NAMALWA (cell line): ENCODE measurements at places on chromosomes 6 and 20.
A peak's percentile ranks its signal among the peaks of the same experiment; 100 is the strongest.

GRCh38 chr6:109702791-109703190, 11.7 kb downstream of the FIG4 start:
- no peak for DNase-seq

- DNase-seq = no peak
These were observed 496.0 kb upstream of the MARCKS start for GRCh38 chr6:113361014-113361645.

DNA sequence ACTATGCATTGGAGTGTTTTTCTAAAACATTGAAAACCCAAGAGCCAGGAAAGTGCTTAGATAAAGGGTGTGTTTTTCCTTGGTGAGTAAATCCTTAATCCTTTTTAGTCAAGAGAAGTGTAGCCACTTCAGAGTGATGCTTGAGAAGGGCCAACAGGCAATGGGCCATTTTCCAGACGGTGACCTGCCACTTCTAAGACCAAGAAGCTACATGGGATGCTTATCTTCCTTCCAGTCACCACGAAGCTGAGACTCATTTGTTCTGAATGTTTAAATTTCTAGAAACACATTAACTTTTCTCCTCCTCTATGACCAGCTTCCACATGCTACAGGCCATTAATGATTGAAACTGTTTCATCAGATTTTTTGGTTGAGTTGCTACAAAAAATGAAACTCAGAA, 34.4 kb upstream of the NHSL1 start:
- DNase-seq = no peak

DNA sequence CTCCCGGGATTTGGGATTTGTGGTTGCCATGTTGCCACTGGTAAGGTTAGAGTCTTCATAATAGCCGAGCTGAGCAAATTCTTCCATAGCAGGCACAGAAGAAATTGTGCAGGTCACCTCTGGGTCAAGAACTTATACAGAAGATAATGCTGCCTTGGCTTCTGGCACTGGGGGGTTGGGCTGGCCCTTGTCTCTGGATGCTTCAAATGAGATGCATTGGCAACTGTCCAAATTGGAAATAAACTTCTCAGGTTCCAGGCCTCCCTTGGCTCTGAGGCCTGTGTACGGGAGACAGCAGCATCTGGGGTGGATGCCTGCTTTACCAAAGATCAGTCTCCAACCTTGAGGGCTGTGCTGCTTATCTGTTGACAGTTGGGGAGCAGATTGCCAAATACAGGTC, 26.2 kb downstream of the MYO6 start:
- DNase-seq = no peak

GRCh38 chr20:57586370-57586793, 25.5 kb downstream of the PCK1 start:
- DNase-seq = no peak

- DNase-seq = no peak
These were observed 106.7 kb upstream of the PLEKHG1 start for GRCh38 chr6:150492941-150493340.

DNA sequence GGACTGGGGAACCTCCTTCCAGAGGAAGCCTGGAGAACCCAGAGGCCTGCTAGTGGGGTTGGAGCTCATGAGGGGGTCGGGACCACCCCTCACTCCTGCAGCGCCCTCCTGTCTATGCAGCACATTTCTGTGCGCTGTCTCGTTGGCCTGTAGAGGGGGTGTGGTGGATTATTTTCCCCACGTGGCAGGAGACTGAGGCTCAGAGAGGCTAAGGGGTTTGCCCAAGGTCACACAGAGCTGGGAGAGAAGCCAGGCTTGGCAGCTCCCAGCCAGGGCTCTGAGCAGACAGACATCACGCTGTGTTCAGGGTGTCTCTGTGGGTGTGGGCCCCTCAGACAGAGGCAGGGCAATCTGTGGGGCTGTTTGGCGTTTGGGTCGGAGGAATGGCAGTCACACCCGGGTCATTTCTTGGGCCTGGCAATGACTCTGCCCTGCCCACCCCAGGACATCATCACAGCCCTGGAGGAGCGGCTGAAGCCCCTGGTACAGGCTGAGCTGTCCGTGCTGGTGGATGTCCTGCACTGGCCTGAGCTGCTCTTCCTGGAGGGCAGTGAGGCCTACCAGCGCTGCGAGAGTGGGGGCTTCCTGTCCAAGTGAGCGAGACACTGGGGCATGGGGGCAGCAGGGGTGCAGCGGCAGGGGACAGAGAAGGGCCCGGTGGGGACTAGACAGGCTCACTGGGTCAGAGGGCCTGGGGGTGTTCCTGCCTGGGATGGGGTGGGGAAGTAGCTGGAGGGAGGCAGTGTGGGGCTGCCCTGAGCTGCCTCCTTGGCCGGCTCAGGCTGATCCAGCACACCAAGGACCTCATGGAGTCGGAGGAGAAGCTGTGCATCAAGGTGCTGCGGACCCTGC, 27.7 kb downstream of the UQCC2 start:
- no peak for DNase-seq

GRCh38 chr20:10259166-10259565, 40.5 kb downstream of the SNAP25 start:
- DNase-seq = no peak

DNA sequence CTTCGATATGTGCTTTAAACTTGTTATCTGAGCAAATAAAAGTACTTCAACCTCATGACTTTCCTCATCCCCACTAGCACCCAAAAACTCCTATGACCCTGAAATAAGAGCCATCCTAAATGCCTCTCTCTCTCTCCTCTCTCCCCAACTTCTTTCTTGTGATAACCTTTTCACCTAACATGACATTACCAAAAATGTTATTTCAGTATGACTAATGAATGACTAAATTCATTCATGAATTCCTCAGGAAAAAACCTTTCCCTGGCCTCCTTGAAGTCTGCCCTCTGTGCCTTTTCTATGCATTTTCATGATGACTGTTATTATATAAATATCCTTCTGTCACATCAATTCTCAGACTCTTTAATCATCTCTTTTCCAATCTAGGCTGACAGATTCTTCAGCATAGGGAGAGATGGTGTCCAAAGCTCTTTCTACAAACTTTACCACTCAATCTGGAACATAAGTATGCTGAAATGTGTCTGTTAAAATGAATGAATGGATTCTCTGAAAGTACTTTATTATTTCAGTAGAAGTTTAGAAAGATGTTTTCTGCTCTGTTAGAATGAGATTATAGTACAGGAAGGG, 114.3 kb upstream of the GGTLC1 start:
- no peak for DNase-seq

GRCh38 chr20:48717095-48717672, 110.6 kb downstream of the PREX1 start:
- peak; percentile 51 for DNase-seq

GRCh38 chr20:51385646-51386530, 156.6 kb downstream of the NFATC2 start:
- peak; percentile 50 for DNase-seq

DNA sequence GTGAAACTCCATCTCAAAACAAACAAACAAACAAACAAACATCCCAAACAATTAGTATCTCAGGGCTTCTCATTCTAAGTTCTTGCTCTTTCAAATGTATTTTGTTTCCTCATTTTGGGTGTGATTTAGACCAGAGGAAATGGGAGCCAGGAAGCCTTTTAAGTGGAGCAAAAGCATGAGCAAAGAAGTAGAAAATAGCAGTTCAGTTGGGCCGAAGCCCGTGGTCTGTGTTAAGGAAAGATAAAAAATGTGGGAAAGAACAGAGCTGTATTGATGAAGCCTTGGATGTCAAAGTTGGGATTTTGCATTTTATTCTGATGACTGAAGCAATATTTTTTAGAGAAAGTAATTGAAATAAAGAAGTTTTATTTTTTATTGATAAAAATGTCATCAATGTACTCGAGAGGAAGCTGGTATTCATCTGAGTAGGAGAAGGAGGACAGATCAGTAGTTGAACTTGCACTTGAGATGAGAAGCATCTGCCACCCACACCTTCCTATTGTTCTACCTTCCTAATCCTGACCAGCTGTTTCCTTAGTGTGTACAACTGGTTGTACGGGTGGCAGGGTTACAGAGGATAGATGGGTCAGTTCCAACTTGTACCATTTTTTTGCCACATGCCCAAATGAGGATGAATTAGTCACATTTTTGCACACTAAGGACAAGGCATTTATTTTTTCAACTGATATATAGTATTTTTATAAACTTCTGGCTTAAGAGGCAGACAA, 56.1 kb downstream of the KIAA0408 start:
- DNase-seq = no peak

GRCh38 chr6:4668271-4669179, 107.7 kb upstream of the CDYL start:
- DNase-seq = no peak

DNA sequence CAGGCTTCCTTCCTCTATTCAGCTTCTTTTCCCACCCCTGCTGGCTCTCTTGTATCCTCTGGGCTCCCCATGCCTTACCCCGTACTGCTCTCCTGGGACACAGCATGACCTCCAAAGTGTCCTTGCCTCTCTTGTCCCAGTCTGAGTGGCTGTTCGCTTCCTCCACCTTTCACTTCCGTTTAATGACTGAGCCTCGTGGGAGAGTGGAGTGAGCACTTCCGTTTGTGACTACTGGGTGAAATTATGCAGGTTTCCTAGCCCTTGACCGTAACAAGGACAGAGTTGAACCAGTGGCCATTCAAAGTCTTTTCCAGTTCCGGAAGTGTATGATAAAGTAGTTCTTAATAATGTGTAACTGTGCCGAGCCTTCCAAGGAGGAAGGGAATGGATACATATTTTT, 109.2 kb downstream of the ARID1B start:
- peak; percentile 52 for DNase-seq

- no peak for DNase-seq
These were observed 209.3 kb downstream of the ALDH8A1 start for GRCh38 chr6:134740473-134741199.

GRCh38 chr6:11659757-11660156, 118.8 kb downstream of the ADTRP start:
- DNase-seq = no peak

DNA sequence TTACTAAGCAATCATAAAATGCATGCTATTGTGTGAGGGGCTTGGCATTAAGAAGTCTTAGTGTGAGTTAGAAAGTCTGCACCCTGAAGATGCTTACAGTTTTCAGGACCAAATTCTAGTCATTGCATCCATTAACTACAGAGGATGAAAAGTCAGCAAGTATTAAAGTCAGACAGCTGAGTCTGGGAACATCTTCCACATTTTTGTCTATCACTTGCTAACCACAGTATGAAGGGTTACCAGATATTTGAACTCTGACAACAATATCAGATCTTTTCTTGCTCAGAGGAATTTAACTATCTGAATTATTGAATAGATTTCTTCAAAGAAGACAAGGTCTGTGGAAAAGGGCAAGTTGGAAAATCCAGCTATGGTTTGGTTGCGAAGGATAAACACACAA, 264.4 kb downstream of the BTBD9 start:
- DNase-seq = no peak

- DNase-seq = no peak
These were observed 172.8 kb upstream of the CITED2 start for GRCh38 chr6:139547122-139547776.

GRCh38 chr20:53042521-53042920, 70.4 kb downstream of the TSHZ2 start:
- DNase-seq = no peak

GRCh38 chr6:82211326-82211725, 36.2 kb downstream of the IBTK start:
- DNase-seq = no peak

DNA sequence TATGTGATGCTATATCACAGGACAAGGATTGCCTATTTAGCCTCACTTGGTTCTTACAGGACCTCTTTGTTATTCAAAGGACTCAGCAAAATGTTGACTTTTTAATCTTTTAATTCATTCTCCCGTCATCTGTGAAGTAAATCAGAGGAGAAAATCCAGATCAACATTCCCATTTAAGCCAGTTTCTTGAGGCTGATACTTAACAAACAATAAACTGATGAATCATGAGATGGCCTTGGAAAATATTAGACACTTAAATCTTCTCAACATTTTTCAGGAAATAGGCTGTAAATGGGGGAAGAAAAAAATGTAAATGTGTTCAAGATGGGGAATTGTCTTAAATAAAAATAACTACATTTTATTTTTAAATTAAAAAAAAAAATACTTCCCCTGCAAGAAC, 55.9 kb upstream of the UBR2 start:
- DNase-seq = no peak

- DNase-seq = no peak
These were observed 102.3 kb downstream of the DLL1 start for GRCh38 chr6:170188571-170189001.

- DNase-seq = no peak
These were observed 24.7 kb downstream of the CTCFL start for GRCh38 chr20:57500235-57500634.

GRCh38 chr6:111329882-111330633, 153.0 kb downstream of the REV3L start:
- no peak for DNase-seq

DNA sequence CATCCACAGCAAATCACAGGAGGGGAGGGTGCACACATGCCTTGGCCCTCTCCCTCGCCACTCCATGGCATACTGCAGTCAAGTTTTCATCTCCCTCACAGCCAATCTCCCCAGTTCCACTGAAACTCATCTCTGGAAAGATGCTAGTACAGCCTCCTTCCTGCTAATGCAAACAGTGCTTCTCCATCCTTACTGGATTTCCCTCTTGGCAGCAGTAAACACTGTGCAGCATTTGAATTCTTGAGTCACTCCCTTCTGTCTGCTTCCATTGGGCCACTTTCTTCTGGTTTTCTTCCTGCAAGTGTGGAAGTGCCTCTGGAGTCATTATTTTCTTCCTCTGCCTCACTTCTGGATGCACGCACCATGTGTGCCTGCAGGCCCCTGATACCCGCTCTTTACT, 460.3 kb downstream of the QKI start:
- no peak for DNase-seq

GRCh38 chr6:53115741-53116140, 32.9 kb downstream of the GCM1 start:
- no peak for DNase-seq

GRCh38 chr6:36824253-36824652, 15.0 kb downstream of the CPNE5 start:
- DNase-seq = no peak
